PC-3 (cell line): ENCODE measurements at places on chromosomes 11 and 22. TPM values are rescaled to one million over a fixed set of nuclear protein-coding genes. Genes with fewer than 3 reads are reported as not detected.

DNA sequence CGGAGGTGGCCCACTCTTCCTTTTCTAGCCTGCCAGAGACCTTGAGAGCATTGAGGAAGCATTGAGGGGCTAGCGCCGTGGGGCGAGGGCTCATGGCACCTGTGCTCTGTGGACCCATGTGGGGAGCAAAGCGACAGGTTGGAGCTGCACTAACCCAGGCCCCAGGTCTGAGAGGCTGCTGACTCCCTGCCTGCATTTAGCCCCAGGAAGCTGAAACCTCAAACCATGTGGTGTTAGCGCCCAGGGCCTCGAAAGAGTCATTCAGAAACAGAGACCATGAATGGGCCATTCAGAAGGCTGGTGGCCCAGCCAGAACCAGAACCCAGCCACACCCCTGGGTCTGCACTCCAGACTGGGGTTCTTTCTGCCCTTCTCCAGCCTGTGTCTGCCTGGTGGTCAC, 88.6 kb downstream of the BCR start:
- DNase-seq: no peak

GRCh38 chr11:102322560-102322959, 5.3 kb downstream of the BIRC3 start:
- no peak for DNase-seq

DNA sequence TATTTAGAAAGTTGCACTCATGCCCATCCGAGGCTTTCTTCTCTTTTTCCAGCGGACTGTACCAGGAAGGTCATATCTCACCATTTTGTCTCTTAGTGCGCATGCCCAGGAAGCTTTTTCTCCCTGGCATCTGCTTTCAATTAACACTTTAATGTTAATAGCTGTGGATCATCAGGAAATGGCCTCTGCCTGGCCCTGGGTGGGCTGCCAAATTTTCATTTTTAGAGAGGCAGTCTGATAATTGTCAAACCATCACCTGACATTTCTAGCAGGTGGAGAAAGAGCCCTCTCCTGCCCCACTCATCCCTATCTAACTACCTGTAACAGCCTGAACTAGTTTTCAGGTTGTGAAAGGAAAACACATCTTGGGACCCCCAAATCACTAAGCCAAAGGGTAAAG, 257.4 kb upstream of the LRRC4C start:
- no peak for DNase-seq

DNA sequence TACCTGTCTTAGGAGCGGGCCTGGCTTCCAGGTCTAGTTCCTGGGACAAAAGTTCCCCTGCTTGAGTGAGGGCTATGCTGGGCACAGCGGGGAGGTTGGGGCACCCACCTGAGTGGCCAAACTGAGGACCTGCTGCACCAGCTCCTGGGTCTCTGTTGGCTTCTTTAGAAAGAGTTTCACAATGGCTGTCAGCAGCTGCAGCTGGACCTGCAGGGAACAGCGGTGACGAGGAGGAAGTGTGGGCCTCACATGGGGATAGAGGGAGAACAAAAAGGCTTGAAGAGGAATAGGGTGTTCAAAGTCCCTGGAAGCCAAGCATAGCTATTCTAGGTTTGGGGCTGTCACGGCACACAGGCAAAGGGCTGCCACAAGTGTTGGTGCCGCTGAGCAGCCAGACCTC, 26.7 kb upstream of the RASL10A start:
- no peak for DNase-seq

DNA sequence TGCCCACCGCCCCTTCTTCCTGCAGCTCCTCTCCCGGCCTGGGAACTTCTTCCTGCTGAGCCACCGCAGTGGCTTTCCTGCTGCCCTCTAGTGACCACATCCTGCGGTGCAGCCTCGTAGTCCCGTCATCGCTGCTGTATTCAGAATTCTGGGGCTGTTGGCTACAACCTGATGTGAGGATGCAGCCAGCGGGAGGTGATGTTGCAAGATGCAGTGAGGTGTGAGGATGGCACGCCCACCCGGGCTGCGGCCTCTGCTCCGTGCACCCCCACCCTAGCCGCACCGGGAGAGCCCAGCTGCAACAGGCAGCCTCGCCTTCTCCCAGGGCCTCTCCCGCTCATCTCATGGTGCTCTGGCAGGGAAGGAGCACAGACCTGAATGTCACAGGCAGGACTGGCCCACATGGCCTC, 10.1 kb downstream of the CHST1 start:
- DNase-seq: peak; percentile 73

DNA sequence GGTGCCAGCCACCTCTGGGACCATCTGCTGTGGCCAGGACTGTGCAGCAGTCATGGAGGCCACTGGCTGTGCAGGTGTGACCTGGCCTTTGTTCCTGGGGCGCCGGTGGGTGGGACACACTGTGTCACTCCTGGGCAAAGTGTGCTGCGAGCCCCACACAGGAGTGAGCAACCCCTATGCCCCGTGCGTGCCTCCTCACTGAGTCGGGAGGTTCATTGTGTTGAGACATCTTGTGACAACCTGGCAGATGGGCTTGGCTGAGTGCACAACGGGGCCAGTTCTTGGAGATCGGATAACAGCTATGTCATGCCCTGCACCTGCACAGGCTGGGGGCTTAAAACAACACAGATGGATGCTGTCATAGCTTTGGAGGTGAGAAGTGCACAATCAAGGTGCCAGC, 13.5 kb downstream of the ANO1 start:
- no peak for DNase-seq

DNA sequence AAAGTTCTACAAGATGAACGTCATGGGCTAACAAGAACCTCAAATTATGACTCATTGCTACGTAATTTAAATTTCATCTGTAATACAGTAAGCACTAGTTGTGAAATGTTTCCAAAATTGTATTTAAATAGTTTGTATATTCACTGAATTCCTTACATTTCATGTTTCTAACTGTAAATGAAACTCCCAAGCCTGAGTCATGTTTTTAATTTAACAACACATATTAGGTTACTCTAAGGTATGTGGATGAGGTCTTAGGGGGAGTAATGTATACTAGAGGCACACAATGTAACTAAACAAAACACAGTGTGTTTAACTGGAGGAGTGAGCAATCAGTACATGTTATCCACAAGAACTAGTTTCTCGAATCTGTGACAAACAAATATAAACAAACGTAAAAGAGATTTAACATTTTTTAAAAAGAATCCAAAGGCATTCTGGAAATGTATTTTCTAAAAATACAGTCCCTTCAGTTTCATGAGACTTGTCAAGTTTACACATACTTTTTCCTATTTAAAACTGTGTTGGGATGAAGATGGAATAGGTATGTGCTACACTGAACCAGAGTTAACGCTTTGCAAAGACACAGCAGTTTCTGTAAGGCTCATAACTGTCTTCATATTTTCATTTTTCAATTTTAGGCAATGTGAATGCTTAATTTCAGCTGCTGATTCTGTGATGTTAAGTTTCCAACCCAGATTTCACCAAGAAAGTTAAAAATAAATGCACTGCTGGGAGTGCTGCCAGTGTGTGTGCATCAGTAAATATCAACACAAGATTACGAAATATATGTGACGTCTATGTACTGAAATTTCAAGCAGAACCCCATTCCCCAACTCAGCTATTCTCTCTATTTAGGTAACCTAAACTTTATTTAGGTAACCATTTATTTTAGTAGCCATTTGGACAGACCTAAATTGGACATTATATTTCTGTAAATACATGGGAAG, 52.6 kb downstream of the PITPNB start:
- peak; percentile 85 for DNase-seq

DNA sequence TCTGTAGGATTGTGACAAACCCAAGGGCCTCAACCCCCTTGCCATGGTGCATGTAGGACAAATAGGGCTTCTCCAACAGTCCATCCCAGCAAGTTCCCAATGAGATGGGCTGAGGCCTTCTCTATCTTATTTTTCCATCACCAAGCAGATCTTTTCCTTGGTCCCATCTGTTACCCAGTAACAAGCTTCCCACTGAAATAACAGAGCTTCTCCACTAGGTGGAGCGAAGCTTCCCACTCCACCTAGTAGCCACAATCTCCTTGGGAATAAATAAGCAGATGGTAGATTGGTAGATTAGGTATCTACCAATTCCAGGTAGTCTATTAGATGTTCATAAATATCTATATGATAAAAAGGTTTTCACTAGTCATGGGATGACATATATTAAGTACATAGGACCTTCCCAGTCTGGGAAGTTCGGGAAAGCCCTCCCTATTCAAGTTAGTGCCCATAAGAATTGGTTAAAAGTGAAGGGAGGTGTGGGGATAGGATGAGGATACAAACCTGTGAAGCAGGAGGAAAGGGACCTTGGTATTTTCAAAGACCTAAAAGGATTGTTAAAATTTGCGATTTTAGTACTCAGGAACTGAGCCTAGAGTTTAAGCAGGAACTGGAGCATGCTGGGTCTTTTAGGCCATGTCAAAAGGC, 5.9 kb upstream of the OR52L1 start:
- peak; percentile 33 for DNase-seq

GRCh38 chr11:63908631-63909401, 8.1 kb downstream of the RCOR2 start:
- no peak for DNase-seq

- no peak for DNase-seq
Measured at GRCh38 chr11:112836256-112836602, 125.0 kb upstream of the NCAM1 start.

Gene CDHR5
- not detected in 2 replicates for total RNA-seq

Gene FGF4
- total RNA-seq: not detected in 2 replicates

Gene MRGPRX4
- total RNA-seq: not detected in 2 replicates

Gene RHOG
- 31.2 and 33.5 TPM in 2 replicates for total RNA-seq

Gene EIF4G2
- total RNA-seq: 999 and 1,007 TPM in 2 replicates

Gene FGF3
- total RNA-seq: not detected in 2 replicates

Gene OR52H1
- total RNA-seq: not detected in 2 replicates
